ENCODE measurements at places on chromosomes 11 and 22.

DNA sequence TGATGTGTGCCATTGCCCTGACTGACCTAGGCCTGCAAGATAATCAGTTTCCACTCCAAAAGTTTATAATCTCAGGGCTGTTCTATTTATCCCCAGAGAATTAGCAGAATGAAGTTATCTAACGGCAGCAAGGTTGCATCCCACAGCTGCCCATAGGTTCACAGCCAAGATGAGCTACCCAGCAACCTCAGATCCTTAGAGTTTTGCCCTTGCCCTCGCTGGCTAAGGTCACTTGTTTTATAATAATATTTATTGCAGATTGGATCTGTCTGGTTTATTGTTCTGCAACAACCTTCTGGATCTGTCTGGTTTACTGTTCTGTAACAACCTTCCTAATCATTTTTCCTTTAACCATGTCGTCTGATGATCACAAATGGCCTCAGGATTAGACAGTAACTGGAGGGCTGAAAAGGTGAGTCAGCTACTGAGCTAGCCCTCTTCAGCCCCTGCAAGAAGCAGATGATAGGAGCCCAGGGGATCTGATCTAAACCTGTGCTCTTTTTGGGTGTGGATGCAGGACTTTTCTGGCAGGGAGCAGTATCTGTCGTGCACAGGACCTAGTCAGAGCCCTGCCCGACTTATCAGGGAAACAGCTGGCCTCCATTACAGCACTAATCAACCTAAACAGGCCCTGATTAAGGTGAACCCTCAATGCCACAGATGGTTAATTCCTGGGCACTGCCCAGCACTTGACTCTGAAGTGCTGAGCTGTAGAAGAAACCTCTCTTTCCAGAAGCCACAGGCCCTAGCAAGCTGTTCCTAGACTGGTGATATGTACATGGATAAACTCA, 642.9 kb upstream of the KIRREL3 start:
- no peak for DNase-seq

- no peak for DNase-seq
Measured at GRCh38 chr11:118618991-118619375, 11.6 kb downstream of the PHLDB1 start.

- no peak for DNase-seq
Measured at GRCh38 chr11:31960126-31960525, 130.7 kb upstream of the RCN1 start.

DNA sequence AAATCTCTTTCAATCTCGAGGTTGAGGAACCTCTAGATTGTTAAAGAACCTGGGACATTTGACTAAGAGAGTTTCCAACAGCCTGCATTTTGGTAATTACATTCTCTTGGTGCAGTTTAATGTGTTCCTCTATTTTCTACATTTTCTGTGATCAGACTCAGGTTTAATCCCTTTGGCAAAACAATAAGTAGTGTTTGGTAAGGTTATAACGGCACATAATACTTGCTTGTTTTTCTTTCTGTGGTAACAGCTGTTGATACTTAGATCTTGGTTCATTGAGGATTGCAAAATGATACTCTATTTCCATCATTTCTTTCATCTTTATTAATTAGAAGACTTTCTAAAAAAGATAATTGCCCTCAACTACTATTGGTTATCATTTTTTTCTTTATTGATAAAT, 271.3 kb downstream of the SBF2 start:
- no peak for DNase-seq

GRCh38 chr11:32153747-32154146, 62.9 kb downstream of the RCN1 start:
- DNase-seq = no peak
